ENCODE measurements at places on chromosomes 6 and 20.

DNA sequence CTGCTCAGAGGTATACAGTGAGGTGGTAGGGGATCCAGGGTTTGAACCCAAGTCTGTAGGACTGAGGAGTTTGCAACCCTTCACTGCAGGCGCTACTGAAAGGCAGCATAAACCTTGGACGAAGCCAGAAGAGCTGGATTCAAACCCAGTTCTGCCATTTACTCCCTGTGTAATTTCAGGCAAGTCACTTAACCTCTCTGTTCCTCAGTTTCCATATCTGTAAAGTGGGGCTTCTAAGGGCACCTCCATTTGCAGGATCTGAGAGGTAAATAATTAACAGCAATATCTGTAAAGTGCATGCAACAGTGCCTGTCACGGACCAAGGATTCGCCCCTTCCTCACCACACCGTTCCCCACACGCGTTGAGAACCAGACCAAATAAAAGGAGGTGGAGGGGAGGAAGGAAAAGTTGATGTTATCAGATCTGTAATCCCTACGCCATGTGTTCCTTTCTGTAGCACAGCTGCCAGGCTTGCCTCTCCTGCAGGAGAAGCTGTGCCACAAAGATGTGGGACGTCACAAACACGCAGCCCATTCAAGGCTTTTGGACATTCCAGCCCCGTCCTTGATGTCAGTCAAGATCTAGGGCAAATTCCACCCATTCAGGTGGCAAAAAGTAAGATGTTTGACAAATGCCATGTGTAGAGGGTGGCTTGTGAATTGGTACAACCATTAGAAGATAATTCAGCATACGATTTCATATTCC is 9.8 kb downstream of the RIPOR3 start:
- no peak for DNase-seq

- DNase-seq, result no peak
Observed at GRCh38 chr6:170176136-170176897, 114.6 kb downstream of the DLL1 start.

- no peak for DNase-seq
Observed at GRCh38 chr6:135086414-135086764, 31.8 kb upstream of the HBS1L start.

- peak; percentile 10 for DNase-seq
Observed at GRCh38 chr20:45368221-45368980, 5.4 kb downstream of the SYS1 start.

DNA sequence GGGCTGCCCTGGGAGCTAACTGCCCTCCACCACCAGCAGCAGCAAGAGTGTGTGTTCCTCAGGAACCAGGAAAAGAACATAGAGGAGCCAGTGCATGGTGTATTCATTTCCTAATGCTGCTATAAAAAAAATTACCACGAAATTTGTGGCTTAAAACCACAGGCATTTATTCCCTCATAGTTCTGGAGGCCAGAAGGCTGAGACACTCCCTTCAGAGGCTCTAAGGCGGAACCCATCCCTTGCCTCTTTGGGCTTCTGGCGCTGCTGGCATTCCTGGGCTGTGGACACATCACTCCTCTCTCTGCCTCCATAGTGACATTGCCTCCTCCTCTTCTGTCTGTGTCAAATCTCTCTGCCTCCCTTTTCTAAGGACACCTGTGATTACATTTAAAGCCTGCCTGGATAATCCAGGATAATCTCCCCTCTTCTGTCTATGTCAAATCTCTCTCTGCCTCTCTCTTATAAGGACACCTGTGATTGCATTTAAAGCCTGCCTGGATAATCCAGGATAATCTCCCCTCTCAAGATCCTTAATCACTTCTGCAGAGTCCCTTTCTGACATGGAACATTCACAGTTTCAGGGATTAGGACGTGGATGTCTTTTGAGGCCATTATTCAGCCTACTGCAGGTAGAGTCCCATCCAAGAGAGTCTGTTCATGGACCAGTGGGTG is 54.7 kb downstream of the NDUFAF5 start:
- DNase-seq, result no peak

Data from CD4-positive, alpha-beta T cell (primary cell).